ENCODE measurements at places on chromosomes 6 and 20.

GRCh38 chr6:159012201-159012600 is 12.2 kb upstream of the RSPH3 start:
- no peak for DNase-seq

DNA sequence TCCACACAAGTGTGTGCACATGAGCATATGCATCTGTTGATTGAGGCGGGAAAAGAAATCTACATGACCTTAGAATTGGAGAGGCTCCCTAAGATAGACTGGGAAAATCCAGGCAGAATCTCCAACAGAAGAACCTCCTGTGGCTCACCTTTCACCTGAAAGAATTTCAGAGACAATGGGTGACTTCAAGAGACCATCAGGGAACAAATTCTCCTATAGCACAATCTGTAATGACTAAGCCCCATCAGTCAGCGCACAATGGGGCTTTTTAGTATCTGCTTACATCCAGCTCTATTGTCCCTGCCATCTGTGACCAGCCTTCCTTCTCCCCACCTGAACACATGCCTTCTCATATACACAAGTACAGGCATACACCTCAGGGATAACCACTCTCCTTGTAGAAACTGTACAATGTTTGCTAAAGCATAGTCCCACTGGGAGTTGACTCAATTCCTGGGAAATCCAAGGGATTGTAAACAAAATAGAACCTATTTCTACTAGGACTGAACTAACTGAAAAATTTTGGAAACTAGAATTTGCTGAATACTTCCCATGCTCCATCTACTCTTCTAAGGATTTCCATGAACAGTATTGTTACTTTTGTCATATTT is 150.8 kb upstream of the STXBP5 start:
- DNase-seq, result no peak

DNA sequence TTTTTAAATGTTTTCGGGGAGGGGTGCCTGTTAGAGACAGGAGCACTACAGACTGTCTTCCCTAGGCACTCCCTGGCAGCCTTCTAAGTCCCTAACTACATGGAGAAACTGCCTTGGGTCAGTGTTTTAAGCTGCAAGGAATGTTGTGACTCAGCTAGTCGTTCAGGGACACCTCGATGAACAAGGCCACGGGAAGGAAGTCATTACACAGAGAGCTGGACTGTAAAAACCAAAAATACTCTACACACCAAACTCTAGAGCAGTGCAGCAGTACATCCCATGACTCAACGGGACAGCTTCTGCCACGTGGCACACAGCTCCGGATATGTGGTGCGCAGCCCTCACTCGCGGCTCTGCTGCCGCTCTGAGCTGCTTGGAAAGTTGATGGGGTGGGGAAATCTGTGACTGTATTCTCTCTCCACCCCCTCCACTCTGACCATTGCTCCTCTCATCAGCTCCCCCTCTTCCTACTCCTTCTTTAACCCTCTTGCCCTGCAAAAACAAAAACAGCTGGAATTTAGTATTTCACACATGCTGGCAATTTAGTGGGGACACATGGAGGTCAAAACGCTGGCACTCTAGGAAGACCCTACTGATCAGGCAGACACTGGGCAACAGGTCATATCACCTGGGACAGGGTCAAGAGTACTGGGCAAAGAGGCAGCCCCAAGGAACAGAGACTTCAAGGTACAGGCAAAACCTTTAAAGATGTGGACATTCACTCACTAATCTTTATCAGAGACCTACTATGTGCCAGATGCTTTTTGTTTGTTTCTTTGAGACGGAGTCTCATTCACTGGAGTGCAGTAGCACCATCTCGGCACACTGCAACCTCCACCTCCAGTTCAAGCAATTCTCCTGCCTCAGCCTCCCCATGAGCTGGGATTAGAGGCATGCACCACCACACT is 10.9 kb upstream of the LPIN3 start:
- peak; percentile 43 for DNase-seq

- DNase-seq, result no peak
Observed at GRCh38 chr6:20137837-20138236, 74.4 kb downstream of the MBOAT1 start.

GRCh38 chr20:4160761-4161305 is 145.5 kb upstream of the RNF24 start:
- DNase-seq, result no peak

GRCh38 chr20:62052336-62052841 is 13.3 kb downstream of the TAF4 start:
- no peak for DNase-seq

DNA sequence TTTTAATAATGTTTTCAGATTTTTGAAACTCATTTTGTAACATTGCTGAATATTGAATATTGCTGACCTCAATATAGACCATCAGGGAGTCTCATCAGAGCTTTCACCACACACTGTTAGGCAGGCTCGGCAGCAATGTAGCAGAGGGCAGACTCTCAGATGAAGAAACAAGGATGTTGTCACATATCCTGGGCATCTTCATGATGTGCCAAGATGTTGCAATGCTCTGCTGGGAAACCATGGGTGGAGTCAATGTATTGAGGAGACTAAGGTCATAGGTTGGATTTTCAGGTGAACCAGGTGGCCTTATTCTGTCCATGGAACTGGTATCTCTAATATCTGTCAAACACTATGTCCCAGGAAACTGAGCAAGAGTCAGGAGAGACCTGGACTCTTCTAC is 27.3 kb downstream of the NR2E1 start:
- DNase-seq, result no peak

GRCh38 chr20:51220293-51220706 is 197.4 kb upstream of the KCNG1 start:
- DNase-seq, result peak; percentile 45

GRCh38 chr20:15561707-15562404 is 1011.4 kb downstream of the KIF16B start:
- DNase-seq, result no peak

GRCh38 chr6:160215232-160215631 is 43.4 kb downstream of the SLC22A2 start:
- DNase-seq, result no peak

DNA sequence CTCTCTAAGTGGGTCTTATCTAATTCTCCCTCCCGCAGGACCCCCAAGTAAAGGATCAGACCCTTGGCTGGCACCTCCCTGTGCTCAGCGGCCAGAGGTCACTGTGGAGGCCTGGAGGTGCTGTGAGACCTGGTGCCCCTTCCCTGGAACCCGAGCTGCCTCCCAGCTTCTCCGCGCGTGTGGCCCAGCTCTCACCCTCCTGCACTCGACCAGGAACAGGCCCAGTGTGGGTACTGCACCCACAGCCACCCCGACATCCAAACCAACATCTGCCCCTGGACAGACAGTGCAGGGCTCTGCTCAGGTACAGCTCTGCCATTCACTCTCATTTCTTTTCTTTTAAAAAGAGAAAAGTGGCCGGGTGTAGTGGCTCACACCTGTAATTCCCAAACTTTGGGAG is 42.4 kb downstream of the TMEM242 start:
- DNase-seq, result no peak

GRCh38 chr6:136643850-136644596 is 93.8 kb upstream of the MAP7 start:
- peak; percentile 96 for DNase-seq

DNA sequence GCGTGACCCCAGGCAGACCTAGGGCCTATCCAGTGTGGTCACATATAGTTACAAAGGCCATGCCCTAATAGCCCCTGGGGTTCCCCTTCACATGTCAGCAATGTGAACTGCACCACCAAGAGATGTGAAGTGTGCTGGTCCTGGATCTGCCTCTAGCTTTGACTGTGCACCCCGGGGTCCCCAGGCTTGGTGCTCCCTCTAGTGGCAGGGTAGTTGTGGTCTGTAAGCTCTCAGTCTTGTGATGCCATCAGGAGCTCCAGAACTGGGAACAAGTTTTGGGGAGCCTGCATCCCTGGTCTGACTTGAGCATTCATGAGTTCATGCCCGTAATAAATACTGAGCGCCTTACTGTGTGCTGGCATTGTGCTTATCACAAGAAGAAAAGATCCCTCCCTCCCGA is 143.4 kb downstream of the DHX35 start:
- no peak for DNase-seq

GRCh38 chr6:118212451-118213173 is 305.5 kb downstream of the SLC35F1 start:
- DNase-seq, result no peak

DNA sequence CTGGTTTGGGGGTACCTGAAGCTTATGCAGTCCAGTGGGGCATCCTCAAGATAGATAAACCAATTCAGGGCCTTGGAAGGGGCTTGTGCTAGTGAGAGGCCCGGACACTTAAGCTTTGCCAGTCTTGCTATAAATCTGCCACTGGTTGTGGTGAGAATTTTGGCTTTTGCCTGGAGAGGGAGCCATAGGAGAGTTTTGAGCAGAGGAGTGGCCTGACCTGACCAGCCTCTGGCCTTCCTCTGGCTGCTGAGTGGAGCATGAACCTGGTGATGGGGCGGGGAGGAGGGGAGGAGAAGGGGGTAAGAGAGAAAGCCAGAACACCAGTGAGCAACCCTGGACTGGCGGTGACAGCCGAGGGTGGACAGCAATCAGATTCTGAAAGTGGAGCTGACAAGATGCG is 7.1 kb downstream of the TMEM74B start:
- no peak for DNase-seq

- DNase-seq, result no peak
Observed at GRCh38 chr6:107656883-107657282, 167.0 kb downstream of the SOBP start.

Data from colonic mucosa (tissue), 4 donors.